A673 (cell line): ENCODE measurements at places on chromosomes 5 and 9.

DNA sequence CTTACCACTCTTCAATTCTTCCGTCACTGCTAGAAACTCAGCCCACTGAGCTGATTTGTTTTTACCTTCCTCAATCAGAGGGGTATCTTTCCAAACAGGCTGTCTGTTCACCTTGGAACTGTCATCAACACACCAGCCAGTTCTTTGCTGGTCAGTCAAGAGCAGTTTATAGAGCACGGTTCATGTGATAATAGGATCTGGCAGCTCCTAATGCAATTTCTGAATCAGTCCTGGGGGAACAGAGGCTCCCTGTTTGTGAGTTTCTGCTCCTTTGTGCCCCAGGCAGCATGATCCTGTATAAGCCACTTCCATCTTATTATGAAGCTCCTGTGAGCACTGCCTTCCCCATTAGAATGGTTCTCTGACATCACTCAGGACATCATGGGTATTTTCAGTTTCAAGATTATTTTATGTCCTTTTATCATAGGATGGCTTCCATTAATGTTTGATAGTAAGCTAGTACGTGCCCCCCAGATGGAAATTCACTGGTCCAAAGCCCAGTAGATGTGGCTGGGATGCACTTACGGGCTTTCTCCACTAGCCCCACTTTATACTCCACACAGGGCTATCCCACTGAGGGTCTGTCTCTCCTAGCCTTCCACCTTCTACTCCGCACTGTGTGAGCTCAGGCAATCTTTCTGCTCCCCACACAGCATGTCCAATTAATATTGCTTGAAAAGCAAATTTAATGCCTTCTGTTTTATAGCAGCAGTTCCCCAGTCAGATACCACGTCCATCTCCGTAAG lies 85.5 kb upstream of the SPIN1 start:
- no peak for DNase-seq

DNA sequence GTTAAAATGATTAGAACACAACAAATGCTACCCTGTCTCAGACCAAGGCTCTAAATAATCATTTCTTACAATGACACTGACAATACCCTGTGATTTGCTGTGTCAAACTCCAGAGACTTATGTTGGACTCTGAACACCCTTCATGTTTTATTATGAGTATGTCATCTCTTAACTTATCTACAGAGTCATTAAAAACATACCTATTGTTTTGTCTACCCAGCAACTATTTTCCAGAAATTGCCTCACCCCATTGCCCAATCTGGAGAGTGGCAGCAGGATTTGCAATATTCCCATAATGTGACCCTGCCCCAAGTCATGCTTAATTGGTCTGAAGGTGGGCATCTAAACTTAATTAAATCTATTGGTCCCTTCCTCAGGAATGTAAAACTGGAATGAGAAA lies 23.0 kb upstream of the KIF2A start:
- no peak for DNase-seq

DNA sequence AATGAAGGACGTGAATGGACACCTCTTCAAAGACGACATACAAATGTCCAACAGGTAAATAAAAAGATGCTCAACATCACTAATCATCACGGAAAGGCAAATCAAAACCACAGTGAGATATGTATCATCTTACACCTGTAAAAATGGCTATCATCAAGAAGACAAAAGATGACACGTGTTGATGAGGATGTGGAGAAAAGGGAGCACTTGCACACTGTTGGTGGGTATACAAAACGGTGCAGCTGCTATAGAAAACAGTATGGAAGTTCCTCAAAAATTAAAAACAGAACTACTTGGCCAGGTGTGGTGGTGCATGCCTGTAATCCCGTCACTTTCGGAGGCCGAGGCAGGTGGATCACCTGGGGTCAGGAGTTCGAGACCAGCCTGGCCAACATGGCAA lies 47.9 kb downstream of the STK10 start:
- no peak for DNase-seq

GRCh38 chr5:154677921-154678320 lies 77.3 kb upstream of the LARP1 start:
- no peak for DNase-seq

DNA sequence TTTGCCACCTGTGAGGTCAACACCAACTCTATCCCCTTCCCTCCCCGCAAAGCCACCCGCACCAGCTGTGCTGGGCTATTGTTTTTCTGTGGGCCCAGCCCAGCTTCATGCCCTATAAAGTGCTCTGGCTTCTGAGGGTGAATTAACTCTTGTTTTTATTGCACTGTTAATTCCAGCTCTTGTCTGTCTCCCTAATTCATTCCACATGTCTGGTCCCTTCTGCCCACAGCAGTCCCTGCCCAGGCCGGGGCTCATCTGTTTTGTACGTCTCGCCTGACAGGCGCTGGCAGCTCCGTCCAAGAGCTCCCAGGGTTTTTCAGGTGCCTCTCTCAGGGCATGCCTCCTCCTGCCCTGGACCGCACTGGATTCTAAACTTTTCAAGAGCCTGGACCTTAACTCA lies 118.9 kb downstream of the PDZD2 start:
- no peak for DNase-seq

DNA sequence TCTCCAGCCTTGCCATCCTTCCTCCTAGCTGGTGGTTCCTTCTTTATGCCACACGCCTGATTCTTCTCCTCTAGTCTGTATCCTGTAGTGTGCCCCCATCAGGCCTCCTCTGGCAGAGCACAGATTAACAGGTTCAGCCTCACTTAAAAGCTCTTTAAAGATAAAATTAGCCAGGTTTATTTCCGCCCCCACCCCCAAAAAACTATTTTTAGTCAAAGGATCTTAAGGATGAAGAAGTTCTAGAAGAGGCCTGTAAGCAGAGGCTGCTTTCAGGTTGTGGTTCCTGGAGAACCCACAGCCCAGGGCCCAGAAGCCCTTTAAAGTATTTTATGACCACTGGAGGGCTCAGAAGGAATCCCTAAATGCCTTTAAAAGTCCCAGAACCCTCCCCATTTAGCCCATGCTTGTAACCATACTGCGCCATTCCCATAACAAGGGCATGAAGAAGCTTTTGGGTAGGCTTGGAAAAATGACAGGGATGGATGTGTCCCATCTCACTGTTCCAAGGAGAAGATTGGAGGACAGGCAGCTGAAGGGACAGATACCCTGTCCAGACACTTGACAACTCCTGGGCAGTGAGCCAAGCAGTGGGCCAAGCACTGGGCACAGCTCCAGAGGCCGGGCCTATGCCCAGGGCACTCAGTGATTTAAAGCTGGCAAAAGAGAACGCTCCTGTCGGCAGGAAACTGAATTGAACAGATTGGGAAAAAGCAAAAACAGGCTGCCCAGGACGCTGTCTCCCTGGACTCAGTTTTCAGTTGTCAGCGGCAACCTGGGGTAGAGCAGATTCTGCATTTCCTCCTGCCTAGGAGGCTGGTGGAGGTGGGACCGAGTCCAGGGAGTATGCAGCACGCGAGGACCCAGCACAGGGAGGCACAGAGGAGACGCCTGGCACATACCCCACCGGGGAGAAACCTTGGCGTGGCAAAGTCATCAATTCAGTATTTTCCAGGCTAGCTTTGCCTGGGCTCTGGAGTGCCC lies 106.3 kb upstream of the SSBP2 start:
- DNase-seq = peak; percentile 40

- DNase-seq = no peak
Measured at GRCh38 chr9:93807166-93808074, 147.7 kb downstream of the BARX1 start.

GRCh38 chr5:138738399-138738798 lies 14.8 kb upstream of the CTNNA1 start:
- no peak for DNase-seq

DNA sequence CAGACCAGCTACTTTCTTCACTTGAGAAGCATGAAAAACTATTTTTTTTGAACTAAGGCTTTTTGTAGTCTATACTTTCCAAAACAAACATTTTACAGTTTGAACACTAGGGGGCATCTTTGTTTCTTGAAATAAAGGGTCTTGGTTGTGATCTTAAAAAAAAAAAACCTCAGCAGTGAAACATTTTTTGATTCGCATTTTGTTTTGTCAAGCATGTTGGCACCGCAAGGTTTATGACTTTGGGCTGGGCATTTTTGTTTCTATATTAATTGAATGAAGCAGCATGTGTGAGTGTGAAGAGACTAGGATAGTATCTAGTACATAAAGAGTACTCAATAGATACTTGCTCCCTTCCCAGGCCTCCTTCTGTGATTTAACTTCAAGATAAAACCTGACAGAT lies 31.6 kb upstream of the ACOT12 start:
- DNase-seq = peak; percentile 76

DNA sequence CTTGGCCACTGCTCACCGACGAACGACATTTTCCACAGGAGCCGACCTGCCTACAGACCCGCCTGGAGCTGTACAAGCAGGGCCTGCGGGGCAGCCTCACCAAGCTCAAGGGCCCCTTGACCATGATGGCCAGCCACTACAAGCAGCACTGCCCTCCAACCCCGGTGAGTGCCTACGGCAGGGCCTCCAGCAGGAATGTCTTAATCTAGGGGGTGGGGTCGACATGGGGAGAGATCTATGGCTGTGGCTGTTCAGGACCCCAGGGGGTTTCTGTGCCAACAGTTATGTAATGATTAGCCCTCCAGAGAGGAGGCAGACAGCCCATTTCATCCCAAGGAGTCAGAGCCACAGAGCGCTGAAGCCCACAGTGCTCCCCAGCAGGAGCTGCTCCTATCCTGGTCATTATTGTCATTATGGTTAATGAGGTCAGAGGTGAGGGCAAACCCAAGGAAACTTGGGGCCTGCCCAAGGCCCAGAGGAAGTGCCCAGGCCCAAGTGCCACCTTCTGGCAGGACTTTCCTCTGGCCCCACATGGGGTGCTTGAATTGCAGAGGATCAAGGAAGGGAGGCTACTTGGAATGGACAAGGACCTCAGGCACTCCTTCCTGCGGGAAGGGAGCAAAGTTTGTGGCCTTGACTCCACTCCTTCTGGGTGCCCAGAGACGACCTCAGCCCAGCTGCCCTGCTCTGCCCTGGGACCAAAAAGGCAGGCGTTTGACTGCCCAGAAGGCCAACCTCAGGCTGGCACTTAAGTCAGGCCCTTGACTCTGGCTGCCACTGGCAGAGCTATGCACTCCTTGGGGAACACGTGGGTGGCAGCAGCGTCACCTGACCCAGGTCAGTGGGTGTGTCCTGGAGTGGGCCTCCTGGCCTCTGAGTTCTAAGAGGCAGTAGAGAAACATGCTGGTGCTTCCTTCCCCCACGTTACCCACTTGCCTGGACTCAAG lies 1.5 kb downstream of the CSF2 start:
- DNase-seq = no peak

DNA sequence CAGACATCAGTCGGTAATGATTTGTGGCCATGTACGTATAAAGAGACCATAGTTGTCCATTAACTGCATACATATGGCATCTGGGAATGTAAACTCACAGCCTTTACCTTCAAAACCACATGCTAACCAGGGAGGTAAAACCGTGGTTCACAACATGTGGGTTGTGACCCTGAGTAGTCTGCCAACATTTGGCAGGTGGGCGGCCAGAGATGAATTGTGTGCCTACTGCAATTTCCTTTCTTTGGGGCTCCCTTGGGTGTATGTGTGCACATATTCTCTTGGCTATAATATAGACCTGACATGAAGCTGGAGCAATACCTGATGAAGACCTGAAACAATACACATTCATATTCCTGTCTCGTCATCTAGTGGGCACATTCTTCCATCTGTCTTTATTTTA lies 396.0 kb downstream of the MLLT3 start:
- DNase-seq = no peak

- no peak for DNase-seq
Measured at GRCh38 chr5:74233571-74233970, 407.0 kb downstream of the ENC1 start.

DNA sequence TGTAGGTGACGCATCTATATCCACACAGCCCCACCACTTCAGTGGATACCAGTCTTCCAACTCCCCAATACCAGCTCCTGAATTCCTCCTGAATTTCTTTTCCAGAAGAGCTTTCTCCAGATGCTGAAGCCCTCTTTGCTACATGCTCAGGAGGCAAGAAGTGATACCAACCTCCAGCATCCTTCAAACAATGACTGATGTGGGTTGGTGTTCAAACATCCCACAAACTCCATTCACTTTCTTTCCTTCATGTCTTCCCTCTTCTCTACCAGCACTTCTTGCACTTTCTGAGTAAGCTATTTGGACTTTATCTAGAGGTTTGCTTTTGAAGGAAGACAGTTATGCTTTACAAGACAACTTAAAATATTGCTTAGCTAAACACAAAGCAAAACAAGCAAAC lies 179.9 kb upstream of the RORB start:
- no peak for DNase-seq

- DNase-seq = no peak
Measured at GRCh38 chr5:31976169-31976568, 197.9 kb downstream of the GOLPH3 start.

GRCh38 chr9:94560237-94560636 lies 5.4 kb downstream of the PCAT7 start:
- no peak for DNase-seq

- DNase-seq = no peak
Measured at GRCh38 chr5:74722271-74722670, 37.2 kb downstream of the HEXB start.

DNA sequence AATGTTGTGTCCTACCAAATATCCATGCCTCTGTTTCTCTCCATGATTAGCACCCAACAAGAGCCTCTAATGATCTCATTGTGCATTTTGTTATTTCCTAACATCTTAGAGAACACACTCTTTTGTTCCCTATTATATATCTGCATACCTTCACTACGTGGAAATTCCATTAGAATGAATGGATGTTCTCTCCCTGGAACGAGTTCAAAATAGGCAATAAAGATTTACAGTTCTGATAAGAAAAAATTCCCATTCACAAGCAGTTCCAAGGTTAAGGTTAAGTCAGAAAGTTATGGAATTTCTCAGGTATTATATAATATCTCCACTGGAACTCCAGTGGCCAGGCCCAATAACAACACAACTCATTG lies 83.7 kb downstream of the TRPM6 start:
- DNase-seq = no peak

DNA sequence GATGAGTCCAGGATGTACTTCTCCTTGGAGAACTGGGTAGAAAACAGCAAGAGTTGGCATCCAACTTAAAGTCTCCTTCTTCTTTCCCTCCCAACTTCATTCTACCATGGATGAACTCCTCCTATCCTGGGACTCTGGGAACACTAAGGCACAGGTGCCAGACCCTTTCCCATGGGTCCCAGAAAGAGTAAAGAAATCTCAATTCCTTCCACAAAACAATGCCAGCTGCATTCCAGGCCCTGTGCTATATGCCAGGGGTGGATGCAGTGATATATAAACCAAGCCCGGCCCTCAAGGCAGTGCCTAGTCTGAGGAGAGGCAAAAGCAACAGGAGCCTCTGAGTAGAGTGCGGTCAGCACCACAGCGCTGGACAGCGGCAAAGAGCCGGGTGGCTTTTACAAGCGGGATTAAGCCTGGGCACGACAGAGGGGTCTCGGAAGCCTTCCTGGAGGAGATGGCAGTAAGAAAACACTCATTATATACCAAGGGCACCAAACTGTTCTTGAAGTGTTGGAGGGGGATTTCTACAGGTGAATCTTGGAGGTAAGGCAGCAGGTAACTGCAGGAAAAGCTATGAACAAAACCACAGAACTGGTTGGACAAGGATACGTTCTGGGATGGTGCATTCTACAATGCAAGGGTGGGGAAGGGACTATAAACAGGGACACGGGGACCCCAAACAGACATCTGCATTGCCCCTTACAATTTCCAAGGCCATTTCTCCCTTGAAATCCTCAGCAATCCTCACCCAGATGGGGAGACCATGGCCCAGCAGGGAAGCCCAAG lies 16.4 kb upstream of the TOR2A start:
- peak; percentile 27 for DNase-seq
